ENCODE measurements at places on chromosomes 5 and 9. TPM values are rescaled to one million over a fixed set of nuclear protein-coding genes. Genes with fewer than 3 reads are reported as not detected.

Gene PCDHA9
- under 0.01 TPM for total RNA-seq

Gene ERAP2
- total RNA-seq, result 5.8 TPM

Gene LPAR1
- 82.0 TPM for total RNA-seq

Gene FCN2
- total RNA-seq, result not detected

Gene PPP6C
- total RNA-seq, result 12.8 TPM

Gene ASB6
- 13.1 TPM for total RNA-seq

Gene FSTL4
- not detected for total RNA-seq

Gene SH3TC2
- 1.2 TPM for total RNA-seq

Gene SPATA31E1
- not detected for total RNA-seq

Gene PIP5K1B
- total RNA-seq, result under 0.01 TPM

Gene CERCAM
- total RNA-seq, result 228 TPM

Gene TRMT10B
- total RNA-seq, result 3.8 TPM

Gene FBP1
- not detected for total RNA-seq

Gene SPINK1
- 0.59 TPM for total RNA-seq

Gene FAM151B
- total RNA-seq, result 4.6 TPM

Gene KCNV2
- total RNA-seq, result not detected

Gene RANBP17
- total RNA-seq, result 18.2 TPM

Gene NR5A1
- not detected for total RNA-seq

Gene GLDC
- total RNA-seq, result under 0.01 TPM

Gene GNA14
- not detected for total RNA-seq

Gene ADRA1B
- under 0.01 TPM for total RNA-seq

Gene CARD9
- total RNA-seq, result 1.8 TPM

Gene LHX3
- not detected for total RNA-seq

Gene PCDHGB2
- total RNA-seq, result 2.4 TPM

Gene AQP3
- 0.59 TPM for total RNA-seq

Gene FAM221B
- total RNA-seq, result not detected

Gene SLC36A3
- total RNA-seq, result not detected

Gene PHF24
- 0.30 TPM for total RNA-seq

Gene PGM5
- 3.0 TPM for total RNA-seq

Gene SPATA31C1
- not detected for total RNA-seq

Gene FOXD4L4
- total RNA-seq, result 0.18 TPM

Gene OR2S2
- not detected for total RNA-seq

Gene CD14
- 0.59 TPM for total RNA-seq

Gene PRXL2C
- total RNA-seq, result 9.5 TPM

Gene CD72
- 1.2 TPM for total RNA-seq

Gene CMBL
- 21.1 TPM for total RNA-seq

Gene SLC6A18
- not detected for total RNA-seq

Gene IL13
- total RNA-seq, result not detected

Gene TMEM215
- total RNA-seq, result not detected

Gene PCDHB13
- 0.89 TPM for total RNA-seq

Gene SIT1
- total RNA-seq, result not detected

Gene TMC1
- 0.28 TPM for total RNA-seq

Measured in smooth muscle cell of the umbilical artery (primary cell).